ENCODE measurements at places on chromosomes 3 and 15. TPM values are rescaled to one million over a fixed set of nuclear protein-coding genes. Genes with fewer than 3 reads are reported as not detected.
A peak's percentile ranks its signal among the peaks of the same experiment; 100 is the strongest.

DNA sequence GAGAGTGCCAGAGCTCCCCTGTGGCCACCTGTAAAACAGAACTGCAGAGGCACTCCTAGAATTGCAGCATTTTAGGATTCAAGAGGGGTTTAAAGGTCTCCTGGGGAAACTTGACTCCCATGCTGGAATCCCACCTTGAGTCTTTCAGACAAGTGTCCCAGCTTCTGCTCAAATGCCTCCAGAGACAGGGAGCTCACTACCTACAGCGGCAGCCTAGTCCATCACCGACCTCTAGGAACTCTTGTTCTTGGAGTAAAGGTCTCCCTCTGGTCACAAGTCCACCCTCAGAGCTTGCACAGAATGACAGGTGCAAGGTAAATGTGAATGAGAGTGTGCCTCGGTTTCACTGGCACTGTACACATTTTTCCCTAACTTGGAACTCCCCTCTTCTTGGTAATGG is 72.0 kb downstream of the NUP210 start:
- DNase-seq: no peak

DNA sequence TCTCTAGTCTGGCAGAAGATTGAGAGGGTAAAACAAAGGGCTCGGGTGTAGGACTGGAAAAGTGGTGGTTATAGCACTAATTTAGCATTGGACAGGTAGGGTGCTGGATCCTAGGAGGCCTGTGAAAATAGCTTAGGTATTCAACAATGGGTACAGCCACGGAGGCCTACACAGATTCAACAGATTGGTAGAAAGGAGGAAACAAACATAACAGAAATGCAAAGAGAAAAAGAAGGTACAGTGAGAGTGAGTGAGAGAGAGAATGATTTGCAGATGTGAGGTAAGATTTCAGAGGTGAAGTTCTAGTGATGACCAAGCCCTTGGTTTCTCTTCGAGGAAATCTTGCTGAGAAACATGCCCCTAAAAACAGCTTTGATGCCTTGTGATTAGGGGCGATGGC is 37.9 kb downstream of the ADIPOQ start:
- no peak for DNase-seq

DNA sequence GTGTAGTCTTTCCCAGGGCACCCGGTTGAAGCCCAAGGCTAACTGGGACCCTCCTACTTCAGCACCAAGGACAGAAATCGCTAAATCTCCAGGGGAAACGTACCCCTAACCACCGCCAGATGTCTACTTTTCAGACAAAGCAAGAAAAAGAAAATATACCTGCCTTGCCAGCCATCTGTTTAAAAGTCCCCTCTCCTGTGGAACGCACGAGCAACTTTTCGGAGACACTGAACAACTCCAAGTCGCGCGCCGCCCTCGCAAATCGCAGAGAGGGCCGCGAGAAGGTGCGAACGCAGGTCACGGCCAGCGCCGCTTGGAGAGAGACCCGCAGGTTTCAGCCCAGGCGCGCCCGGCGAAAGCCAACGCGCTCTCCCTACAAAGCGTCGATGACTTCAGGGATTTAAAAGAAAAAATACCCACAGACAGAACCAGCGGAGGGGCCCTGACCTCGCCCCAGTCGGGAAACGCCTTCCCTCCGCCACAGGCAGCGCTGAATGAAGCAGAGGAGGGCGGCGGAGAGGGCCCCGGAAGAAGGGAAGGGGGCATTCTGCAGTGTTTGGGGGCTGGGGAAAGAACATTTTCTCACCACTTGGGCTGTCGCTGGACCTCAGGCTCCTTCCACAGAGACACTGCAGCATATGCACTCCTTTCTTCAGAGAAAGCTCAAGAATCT is 213.1 kb downstream of the FGF12 start:
- DNase-seq: peak; percentile 90

GRCh38 chr3:56086355-56086754 is 381.9 kb downstream of the ERC2 start:
- DNase-seq: no peak

DNA sequence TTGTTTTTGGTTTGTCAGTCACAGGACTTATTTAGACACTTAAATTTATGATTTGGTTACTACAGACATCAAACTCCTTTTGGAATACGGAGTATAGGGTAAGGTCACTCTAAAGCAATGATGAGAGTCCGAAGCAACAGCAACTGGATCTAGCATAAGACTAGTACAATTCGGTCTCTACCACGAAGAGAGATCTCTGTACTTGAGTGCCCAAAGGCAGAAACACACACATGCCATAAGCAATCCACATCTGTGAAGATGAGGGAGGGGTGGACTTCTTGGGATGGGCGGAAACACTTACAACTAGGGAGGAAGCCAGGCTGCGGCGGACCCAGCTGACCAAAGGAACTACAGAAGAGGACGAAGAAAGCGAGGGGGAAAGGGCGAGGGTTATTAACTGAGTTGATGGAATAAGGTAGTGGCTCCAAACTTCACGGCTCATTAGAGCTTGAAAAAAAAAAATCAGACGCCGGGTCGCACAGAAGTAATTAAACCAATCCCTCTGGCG is 595 bp downstream of the DPH6 start:
- peak; percentile 50 for DNase-seq

DNA sequence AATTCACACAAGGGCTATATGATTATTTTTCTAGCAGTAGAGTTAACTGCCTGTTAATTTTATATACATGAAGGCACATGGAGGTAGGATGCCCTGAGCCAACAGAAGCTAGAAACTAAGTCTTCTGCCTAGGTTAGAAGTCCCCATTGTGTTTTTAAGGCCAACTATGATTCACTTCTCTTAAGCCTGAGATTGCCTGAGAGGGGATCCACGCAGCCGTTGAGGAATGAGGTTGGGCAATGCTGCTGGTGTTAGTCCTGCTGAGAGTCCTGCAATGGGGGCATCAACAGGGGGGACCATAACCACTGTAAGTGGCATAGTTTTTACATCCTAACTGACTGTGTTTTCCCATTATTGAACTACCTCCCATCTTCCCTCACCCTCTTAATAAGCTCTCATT is 60.1 kb upstream of the PFN2 start:
- no peak for DNase-seq

DNA sequence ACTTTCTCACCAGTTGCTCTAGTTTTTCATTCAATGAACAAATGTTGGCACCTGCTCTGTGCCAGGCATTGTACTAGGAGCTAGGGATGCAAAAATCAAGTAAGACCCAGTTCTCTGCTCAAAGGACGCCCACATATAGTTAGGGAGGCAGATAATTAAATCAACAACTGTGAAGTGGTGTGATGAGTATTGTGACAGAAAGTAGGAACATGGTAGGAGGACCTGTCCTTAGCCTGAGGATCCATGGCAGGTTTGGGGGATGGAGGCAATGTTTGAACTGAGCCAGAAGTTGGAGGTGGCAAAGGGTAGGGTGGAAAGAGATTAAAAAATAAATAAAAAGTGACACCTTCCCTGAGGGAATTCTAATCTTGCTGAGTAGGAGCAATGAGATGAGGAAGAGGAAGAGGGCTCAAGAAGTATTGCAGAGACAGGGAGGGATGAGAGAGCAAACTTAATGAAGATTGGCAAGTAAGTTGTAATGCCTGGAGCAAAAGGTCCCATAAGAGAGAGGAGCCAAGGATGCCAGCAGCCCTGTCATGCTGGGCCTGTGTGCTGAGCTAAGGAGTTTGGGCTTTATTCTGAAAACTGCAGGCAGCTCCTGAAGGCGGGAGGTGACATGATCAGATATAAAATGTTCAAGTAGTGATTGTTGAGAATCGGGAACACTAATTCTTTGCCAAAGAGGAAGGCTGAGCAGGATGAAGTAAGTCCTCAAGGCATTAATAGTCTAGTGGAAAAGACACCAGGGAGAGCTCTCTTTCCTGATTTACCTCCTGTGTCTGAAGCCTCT is 184.3 kb upstream of the PPP2R3A start:
- no peak for DNase-seq

GRCh38 chr3:123371859-123372685 is 76.8 kb downstream of the ADCY5 start:
- DNase-seq: no peak

DNA sequence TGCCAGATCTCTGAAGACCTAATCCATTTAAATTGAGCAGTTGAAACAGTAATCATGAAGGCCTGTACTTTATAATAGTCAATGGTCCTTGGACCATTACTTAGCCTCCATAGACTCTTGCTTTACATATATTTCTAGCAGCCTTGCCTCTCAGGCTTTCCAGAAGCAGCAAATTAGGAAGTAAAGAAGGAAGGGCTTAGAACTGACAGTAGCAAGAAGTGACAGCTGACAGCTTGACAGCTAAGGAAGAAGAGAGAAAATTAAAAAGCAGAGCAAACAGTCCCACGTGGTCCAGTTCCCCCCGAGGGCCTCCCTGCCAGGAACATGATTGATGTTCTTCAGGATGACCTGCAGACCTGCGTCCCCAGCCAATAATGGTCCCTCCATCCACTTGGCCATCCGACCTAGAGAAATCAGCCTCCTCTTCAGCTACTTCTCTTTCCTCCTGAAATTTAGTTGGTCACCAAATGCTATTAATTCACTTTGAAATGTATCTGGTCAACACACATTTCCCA is 15.0 kb upstream of the PSMD6 start:
- no peak for DNase-seq

- DNase-seq: no peak
These were observed 6.0 kb downstream of the B3GNT5 start for GRCh38 chr3:183259087-183259486.

GRCh38 chr15:101133751-101134261 is 118.0 kb downstream of the CHSY1 start:
- peak; percentile 53 for DNase-seq

- DNase-seq: no peak
These were observed 19.8 kb downstream of the SYNM start for GRCh38 chr15:99124641-99125040.

- DNase-seq: no peak
These were observed 113.7 kb downstream of the LIPC start for GRCh38 chr15:58545307-58546065.

GRCh38 chr3:160804762-160805161 is 48.7 kb downstream of the PPM1L start:
- peak; percentile 21 for DNase-seq

- DNase-seq: no peak
These were observed 107.1 kb upstream of the FHIT start for GRCh38 chr3:61358364-61358763.

GRCh38 chr3:155581579-155581978 is 163.3 kb downstream of the PLCH1 start:
- no peak for DNase-seq

- DNase-seq: peak; percentile 54
These were observed 38.8 kb upstream of the MLF1 start for GRCh38 chr3:158532099-158532734.

- no peak for DNase-seq
These were observed 9.6 kb upstream of the TIPARP start for GRCh38 chr3:156664831-156665178.

- DNase-seq: no peak
These were observed 124.6 kb upstream of the LYSMD4 start for GRCh38 chr15:99857836-99858235.

DNA sequence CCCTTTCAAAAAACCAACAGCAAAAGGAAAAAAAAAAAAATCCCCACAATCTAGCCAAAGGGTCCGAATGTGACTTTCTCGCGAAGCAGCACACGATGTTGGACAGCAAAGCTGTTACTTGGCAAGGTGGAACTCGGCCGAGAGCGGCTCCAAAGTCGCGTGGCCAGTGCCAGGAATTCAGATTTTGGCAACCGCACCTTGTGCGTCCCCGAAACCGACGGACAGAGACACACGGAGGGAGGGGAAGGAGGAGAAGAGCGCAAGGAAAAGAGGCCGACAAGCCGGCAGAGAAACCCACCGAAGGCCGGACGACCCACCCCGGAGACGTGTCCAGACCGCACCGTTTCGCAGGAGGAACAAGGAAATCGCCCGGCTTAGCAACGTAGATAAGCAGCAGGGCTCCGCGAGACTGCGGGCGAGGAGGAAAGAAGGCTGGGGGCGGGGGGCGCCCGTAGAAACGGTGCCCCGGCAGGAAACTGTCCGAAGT is 517.3 kb downstream of the MECOM start:
- peak; percentile 74 for DNase-seq

- no peak for DNase-seq
These were observed 11.8 kb downstream of the KLF13 start for GRCh38 chr15:31338318-31338878.

DNA sequence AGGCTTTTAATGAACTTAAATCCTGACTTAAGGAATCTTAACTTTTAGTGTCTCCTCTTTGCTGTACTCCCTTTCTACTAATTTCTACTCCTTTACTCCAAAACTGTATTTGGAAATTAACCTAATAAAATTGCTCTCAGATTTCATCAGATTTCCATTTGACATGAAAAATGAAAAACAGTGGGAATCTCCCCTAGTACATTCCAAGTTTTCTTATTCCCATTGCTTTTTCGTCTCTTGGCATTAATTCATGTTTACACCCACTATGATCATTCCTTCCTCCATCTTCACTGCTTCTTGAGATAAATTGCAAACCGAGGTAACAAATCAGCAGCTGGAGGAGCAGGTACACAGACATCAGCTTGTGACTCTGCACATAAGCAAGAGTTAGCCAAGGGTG is 208.7 kb downstream of the VGLL3 start:
- DNase-seq: no peak

DNA sequence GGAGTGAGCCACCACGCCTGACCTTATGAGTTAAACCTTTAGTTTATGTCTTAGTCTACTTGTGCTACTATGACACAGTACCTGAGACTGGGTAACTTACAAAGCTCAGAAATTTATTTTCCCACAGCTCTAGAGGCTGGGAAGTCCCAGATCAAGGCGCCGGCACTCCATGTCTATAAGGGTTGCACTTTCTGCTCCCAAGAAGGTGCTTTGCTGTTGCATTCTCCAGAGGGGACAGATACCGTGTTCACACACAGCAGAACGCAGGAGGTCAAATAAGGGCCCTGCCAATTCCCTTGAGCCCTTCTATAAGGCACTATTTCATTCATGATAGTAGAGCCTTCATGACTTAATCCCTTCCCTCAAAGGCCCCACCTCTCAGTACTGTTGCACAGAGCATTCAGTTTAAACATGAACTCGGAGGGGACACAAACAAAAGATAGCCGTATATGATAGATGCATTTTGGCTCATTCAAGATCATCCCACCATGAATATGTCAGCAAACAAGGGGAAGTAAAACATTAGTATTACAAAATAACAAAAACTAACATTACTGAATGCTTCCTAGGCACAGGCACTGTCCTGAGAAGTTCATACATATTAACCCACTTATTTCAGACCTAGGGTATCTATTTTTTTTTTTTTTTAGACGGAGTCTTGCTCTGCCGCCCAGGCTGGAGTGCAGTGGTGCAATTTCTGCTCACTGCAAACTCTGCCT is 26.5 kb downstream of the PLA1A start:
- DNase-seq: no peak

GRCh38 chr15:72786676-72787345 is 3.3 kb upstream of the ADPGK start:
- DNase-seq: no peak

The HLTF gene
- 87.6 TPM for total RNA-seq

The RETNLB gene
- total RNA-seq: not detected

The TERC gene
- 206 TPM for total RNA-seq

The SPINK8 gene
- not detected for total RNA-seq

The SYNPR gene
- total RNA-seq: 2.6 TPM

The SLC27A2 gene
- 9.4 TPM for total RNA-seq

The NPAP1 gene
- total RNA-seq: 0.24 TPM

The TMEM207 gene
- total RNA-seq: not detected

The ZNF502 gene
- total RNA-seq: 4.7 TPM

The FAM43A gene
- total RNA-seq: 3.3 TPM

The USP3 gene
- 22.5 TPM for total RNA-seq

The RAF1 gene
- total RNA-seq: 123 TPM

The GFM1 gene
- total RNA-seq: 59.9 TPM

The CELF6 gene
- total RNA-seq: 0.14 TPM
